ENCODE measurements at places on chromosomes 6 and 20.

DNA sequence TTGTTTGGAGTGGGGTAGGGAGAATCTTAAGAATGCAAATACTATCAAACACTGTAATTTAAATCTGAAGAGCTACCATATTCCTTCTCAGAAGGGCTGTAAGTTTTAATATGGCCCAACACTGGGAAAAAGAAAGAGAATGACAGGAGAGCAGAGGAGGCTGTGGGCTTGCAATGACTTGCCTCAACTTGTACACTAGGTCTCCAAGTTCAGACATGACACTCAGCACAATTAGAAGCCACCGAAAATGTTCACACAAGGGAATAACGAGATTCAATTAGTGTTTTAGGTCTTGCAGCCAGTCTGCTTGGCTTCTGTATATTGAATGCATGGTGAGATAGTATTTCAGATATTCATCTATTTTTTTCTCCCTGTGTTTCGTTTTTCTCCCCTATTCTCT, 89.4 kb downstream of the HS3ST5 start:
- no peak for DNase-seq

DNA sequence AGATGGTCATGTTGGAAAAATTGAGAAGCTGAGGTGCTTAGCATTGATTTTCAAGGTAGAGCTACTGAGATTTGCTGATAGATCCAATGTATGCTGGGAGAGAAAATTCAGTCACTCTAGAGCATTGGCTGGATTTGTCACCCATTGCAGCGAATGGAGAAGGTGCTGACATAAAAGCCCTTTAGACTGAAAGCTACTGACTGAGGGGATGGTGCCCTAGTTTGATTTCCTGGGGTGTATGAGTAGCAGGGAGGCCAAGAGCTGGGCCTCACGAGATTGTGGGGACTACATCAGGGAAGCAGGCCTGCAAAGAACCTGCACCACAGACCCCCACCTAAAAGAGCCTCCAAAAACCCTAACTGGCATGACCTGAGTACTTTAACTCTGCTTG, 23.9 kb upstream of the PRND start:
- DNase-seq = no peak

DNA sequence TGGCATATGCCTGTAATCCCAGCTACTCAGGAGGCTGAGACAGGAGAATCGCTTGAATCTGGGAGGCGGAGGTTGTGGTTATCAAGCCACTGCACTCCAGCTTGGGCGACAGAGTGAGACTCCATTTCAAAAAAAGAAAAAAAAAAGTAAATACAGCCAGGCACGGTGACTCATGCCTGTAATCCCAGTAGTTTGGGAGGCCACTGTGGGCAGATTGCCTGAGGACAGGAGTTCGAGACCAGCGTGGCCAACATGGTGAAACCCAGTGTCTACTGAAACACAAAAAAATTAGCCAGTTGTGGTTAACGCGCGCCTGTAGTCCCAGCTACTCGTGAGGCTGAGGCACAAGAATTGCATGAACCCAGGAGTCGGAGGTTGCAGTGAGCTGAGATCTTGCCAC, 1.5 kb upstream of the NINL start:
- no peak for DNase-seq

DNA sequence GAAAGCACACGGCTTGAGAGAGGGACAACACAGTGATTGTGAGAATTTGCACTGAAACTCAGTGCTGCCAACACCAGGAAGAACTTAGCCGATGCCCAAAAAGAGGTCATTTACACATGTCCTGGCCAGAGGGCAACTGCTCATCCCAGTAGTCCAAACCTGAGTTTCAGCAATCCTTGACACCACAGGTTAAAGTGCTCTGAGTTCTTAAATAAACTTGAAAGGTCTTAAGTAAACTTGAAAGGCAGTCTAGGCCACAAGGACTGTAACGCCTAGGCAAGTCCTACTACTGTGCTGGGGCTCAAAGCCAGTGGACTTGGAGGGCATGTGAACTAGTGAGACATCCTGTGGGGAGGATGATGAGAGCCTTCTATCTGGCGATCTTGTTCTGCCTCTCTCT, 14.1 kb downstream of the SNX14 start:
- no peak for DNase-seq

GRCh38 chr20:56788671-56789610, 159.8 kb downstream of the TFAP2C start:
- DNase-seq = no peak

Measured in aorta (tissue), 5 donors.